ENCODE measurements at places on chromosomes 11 and 22.

DNA sequence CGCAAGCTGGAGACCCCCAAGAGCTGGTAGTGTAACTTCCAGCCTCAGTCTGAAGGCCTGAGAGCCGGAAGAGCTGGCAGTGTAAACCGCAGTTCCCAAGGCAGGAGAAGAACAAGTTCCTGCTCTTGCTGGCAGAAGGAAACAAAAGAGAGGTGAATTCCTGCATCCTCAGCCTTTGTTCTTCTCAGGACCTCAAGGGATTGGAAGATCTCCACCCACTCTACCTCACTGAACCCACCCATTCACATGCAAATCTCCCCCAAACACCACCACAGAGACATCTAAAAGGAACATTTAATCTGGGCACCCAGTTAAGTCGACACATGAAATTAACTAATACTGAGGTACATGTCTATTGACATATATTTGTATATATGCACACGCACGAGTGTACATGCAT is 1310.3 kb downstream of the TBC1D22A start:
- DNase-seq: no peak

GRCh38 chr22:19374410-19374809 is 57.1 kb downstream of the HIRA start:
- DNase-seq: no peak

GRCh38 chr11:3894128-3894731 is 38.8 kb downstream of the STIM1 start:
- DNase-seq: peak; percentile 83

DNA sequence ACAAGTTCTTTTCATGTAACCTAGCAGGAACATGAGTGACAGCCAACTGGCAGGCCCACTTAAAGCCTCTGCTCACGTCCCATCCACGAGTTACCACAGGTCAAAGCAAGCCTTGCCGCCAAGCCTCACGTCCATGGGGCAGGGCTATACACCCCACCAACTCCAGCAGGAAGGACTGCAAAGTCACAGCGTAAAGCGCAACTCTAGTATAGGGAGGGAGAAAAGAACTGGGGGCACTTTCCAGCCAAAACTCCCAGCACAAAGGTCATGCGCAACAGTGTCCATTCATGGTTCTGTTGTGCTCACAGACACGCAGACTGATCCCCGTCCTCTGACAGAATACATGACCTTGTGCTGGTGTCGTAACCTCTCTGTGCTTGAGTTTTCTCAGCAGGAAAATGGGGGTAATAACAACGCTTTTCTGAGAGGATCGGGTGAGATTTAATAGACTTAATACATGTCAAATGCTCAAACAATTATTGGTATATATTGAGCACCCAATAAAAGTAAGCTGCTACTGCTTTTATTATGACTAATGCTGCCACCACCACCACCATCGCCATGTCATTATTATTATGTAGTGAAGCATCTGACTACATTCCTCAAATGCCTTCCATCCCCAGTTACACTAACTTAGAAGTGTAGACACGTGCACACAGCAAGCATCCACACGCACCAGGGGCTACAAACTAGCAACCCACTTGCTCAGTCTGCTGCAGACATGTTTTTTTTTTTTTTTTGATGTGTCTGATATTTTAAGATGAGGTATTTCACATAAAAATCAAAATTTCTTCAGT is 104.4 kb upstream of the PARVA start:
- DNase-seq: no peak

All from CD4-positive, alpha-beta T cell treated with Interleukin-1 beta for 1 hour (primary cell).